ENCODE measurements at places on chromosomes 16 and 17.

- no peak for DNase-seq
These were observed 12.3 kb downstream of the GINS2 start for GRCh38 chr16:85676466-85676865.

DNA sequence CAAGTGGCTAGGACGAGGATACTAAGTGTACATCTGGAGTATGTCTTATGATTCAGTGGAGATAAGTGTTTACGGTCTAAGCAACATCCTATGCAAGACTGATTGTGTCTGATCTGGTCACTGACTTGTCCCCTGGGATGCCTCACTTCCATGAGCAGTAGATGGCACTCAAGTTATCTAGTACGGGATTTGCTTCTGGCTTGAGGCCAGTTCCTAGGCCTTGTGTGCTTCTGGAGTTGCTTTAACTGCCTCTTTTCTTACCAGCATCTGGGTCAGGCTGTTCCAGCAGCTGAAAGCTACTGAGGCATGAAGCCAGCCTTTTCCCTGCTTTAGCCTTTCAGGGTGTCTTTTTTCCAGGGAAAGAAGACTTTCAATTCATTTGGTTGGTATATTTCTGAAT, 23.0 kb downstream of the SUPT6H start:
- DNase-seq: no peak

DNA sequence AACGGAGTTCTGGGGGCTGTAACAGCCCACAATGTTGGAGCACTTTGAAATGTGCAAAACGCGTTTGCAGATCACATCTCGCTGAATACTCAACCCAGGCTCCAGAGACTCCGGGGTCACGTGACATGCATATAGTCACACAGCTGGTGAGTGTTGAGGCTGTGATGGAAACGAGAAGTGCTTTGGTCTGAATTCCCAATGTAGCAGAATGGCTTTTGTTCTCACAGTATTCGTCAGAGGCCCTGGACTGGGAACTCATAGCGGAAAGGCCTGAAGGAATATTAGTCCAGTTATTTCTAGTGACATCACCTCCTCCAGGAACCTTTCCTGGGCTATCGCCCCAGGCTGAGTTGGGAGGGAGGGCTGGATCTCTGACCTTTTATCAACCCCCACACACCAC, 95.8 kb upstream of the CRHR1 start:
- DNase-seq: no peak

DNA sequence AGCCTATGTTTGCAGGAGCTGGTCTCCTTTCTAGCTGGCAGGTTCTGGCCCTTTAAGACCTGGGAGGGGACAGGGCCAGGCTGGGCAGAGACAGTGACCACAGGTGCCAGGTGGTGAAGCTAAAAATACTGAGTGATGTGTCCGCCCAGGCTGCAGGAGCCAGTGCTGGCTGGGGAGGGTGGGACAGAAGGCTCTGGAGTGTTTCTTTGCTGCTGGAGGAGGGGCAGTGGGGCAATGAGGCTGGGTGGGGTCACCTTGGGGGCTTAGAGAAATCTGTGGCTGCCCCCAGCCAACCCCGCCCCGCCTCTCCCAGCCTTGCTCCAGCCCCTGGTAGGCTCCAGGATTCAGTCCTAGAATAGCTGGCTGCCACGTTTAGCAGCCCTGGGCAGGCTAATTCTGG, 30.4 kb upstream of the SBK1 start:
- DNase-seq: no peak

DNA sequence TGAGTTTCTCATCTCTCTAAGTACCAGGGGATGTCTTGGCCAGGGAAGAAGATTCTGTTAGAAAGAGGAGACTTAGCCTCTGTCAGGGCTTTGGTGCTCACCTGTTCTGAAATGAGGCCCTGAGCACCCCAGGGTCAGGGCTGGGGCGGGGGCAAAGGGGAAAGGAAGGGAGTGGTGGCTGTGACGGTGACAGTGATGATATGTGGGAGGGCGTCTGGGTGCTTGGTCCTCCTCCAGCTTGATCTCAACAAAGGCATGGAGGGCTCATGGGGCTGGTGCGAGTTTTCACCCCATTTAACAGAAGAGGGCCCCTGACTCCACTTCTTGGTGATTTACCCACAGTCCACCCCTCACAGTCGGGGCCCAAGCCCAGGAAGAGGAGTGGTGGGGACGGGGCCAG, 15.1 kb downstream of the SOX8 start:
- DNase-seq: no peak

GRCh38 chr17:68294196-68294555, 2.9 kb downstream of the ARSG start:
- DNase-seq: no peak

DNA sequence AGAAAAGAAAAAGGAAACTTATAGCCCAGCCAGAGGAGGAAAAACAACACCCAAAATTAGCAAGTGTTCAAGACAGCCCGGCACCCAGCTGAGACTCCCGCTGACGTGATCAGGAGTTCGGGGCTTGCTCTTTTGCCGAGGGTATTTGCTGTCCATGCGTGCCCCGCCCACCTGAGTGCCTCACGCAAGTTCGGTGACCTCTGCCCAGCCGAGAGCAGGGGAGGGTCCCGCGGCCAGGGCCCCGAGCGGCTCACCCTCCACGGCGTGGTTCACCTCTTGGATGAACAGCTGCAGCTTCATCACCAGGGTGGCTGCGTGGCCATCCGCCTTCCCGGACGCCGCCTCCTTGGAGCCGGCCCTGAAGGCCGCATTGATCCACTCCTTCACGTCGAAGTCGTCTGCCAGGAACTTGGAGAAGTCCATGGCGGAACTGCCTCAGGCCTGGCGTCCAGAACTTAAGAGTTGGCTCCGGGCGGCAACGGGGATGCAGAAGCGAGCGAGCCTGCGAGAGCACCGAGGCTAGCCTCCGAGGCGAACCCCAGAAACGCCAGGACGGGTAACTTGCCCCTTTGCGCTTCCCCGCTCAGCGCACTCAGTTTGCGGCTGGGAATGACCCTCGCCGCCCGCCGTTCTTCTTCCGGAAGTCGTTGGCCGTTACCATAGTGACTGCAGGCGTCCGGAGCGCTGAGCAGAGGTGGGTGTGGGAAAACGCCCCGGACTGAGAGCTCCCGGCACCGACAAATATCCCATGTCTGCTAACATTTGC, at the start of gene COG7:
Gene COG7, minus strand, starts transcription at position 618 of the 766 bp plus-strand sequence. Its CDS starts 195 bp downstream, at position 423.
- peak; percentile 7 for DNase-seq

GRCh38 chr16:73086108-73086507, 38.2 kb upstream of the ZFHX3 start:
- DNase-seq: no peak

DNA sequence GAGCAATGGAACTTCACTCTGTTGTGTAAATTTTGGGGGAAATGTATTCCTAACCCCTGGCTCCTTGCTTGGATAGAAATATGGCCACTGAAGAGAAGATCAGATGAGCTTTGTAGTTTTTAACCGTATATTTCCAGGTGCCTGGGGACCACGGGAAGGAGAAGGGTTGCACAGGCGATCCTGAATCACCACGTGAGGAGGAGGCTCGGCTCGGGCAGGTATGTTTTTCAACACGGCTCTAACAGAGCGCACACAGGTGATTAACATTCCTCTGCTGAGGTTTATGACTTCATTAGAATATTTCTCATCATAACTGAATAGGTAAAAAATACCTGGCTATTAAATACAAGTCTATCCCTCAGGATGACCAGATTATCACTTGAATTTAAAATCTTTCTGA, 495.0 kb upstream of the ZFHX3 start:
- no peak for DNase-seq

- DNase-seq: no peak
These were observed 954.7 kb upstream of the RBFOX1 start for GRCh38 chr16:6377956-6378355.

DNA sequence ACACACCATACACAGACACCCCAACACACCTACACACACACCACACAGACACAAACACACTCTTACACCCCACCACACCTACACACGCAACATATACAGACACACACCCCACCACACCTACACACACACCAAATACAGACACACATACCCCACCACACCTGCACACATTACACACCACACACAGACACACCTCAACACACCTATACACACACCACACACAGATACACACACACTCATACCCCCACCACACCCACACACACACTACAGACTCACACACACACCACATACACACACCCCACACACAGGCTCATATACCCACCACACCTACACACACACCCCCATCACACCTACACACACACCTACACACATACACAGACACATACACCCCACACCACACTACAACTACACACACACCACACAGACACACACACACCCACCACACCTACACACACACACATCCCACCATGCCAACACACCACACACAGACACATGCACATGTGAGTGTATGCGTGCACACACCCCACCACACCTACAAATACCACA, 31.4 kb downstream of the GPT2 start:
- DNase-seq: no peak

GRCh38 chr17:29826114-29826692, 103.8 kb downstream of the SSH2 start:
- no peak for DNase-seq

DNA sequence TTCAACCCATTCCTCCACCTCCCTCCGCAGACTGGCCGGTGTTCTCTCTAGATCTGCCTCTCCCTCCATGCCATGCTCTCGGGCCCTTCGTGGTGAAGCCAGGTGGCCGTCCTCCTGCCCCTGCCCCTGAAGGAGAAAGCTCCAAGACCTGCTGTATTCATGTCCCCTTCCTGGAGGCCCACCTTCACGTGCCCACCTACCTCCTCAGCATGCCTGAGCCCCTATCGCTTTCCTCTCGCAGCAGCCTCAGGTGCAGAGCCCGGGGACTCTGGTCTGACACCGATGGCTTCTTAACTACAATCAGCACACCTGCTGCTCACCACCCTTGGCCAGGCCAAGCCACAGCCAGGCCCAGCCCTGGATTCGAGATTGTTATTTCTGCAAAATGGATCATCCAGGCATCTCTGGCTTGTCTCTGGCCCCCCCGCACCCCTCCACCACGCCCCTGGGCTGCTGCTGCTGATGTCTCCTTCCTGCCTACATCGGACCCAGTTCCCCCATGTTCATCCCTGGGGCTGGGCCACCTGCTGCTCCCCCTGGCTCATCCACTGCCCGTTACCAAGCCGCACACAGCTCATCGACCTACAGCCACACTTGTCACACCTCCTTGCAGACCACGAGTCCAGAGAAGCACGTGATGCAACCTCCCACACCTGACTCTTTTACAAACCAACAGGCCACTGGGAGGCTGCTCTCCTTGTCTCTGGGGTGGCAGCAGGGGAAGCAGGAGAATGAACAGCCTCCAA, 32.5 kb upstream of the TNFRSF13B start:
- DNase-seq: no peak

- no peak for DNase-seq
These were observed 44.0 kb upstream of the PABPN1L start for GRCh38 chr16:88910284-88911135.

DNA sequence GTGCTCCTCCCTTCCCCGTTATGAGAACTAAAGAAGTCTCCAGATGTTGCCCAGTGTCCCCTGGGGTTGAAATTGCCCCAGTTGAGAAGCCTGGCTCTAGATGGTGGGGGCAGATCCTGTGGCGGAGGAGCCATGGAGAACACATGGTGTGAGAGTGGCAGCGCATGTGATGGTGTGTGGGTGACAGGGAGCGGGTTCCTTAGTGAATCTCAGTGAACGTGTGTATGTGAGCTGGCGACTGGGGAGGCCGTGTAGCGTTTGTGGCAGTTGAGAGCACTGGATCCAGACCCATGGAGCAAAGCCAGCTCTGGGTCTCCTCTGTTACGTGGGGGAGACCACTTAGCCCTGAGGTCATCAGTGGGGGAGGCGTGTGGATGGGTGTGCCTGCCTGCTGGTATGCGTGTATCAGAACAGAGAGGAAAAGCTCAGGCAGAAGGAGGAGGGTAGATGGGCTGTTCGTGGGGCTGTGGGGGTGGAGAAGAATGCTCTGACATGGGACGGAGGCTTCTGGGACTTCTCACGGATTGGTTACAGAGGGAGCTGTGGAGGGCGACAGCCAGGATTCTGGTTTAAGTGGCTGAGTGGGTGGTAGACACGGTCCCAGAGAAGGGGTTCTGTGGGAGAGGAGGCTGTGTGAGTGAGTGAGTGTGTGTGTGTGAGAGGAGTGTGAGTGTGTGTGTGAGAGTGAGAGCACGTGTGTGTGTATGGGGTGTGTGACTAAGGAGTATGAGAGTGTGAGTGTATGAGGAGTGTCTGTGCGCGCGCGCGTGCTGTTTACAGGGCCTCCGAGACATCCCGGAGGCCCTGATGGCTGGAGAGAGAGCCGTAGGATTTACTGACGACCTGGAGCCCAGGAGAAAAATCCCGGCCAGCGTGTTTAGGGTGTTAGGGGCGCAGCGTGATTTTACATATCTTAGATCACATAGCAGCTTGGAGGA, 193.8 kb downstream of the SNX29 start:
- DNase-seq: no peak

DNA sequence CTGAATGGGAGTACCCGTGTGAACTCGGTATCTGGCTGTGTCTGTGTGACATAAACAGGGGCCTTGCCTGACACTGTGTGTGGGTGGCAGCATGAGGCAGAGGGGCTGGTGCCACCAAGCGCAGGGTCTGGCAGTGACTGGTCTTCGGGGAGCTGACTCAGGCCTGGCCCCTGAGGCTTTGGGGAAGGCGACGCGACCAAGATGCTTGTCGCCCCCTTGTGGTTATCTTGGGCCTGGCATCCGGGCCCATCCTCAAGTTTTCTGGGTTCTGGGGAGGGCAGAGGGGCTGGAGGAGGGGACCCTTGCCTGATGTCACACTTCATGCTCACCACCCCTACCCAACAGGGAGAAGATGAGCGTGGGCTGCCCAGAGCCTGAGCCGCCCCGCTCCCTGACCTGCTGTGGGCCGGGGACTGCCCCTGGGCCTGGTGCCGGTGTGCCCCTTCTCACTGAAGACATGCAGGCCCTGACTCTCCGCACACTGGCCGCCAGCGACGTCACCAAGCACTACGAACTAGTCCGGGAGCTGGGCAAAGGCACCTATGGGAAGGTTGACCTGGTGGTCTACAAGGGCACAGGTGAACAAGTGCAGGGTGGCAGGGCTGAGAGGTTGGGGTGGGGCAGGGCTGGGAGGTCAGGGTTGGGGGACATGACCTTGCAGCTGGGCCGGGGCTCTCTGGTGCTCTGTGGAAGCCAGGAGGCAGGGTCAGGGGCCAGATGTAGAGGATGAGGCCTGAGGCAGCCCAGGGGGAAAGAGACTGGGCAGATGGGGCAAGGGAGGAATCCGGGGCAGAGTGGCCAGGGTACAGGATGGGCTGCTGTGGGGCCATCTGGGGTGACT, 24.9 kb downstream of the SBK1 start:
- no peak for DNase-seq
